Adrenal gland (tissue), 19 donors: ENCODE measurements at places on chromosomes 11 and 22. TPM values are rescaled to one million over a fixed set of nuclear protein-coding genes. Genes with fewer than 3 reads are reported as not detected.

Gene SLC22A9
- 0.06 TPM for total RNA-seq

GRCh38 chr11:114928260-114928870 is 250.0 kb downstream of the NXPE2 start:
- DNase-seq = no peak

Gene LIN7C
- total RNA-seq = 38.3 TPM

Gene CNIH2
- total RNA-seq = 0.55 TPM

DNA sequence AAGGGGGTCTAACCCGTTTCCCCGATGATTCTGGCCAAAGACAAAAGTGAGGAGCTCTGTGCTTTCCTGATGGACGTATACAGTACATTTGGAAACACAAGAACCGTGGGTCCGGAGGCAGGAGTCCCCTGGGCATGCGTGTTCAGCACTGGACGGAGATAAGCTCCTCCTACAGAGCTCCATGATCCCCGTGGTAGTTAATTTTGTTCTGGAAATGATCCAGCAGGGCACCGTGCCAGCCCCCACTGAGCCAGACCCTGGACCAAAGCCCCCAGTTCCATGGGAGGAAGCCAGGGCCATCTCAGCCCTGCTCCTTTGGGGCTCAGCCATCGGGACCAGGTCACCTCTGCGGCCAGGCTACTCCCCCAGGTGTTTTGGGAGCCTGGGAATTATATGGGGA is 83.3 kb downstream of the TRMU start:
- no peak for DNase-seq
